ENCODE measurements at places on chromosomes 11 and 22.

GRCh38 chr22:43511276-43511910 is 99.6 kb downstream of the MPPED1 start:
- no peak for DNase-seq

DNA sequence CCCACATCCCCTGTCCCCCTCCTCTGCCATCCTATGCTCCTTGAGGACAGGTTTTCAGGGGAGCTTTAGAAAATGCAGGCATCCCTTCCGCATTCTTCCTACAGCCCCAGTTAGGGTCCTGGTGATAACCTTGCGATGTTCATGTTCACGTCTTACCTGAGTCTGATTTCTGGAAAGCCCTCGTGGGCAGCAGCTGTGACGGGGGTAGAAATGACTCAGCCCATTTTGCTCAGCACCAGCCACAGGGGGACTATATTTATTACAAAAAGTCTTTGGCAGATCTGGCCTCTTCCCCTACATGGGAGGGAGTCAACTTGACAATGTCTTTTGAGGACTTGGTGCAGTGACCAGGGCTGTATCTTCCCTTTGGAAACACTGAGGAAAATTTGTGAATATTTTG is 12.3 kb downstream of the PKNOX2 start:
- no peak for DNase-seq

DNA sequence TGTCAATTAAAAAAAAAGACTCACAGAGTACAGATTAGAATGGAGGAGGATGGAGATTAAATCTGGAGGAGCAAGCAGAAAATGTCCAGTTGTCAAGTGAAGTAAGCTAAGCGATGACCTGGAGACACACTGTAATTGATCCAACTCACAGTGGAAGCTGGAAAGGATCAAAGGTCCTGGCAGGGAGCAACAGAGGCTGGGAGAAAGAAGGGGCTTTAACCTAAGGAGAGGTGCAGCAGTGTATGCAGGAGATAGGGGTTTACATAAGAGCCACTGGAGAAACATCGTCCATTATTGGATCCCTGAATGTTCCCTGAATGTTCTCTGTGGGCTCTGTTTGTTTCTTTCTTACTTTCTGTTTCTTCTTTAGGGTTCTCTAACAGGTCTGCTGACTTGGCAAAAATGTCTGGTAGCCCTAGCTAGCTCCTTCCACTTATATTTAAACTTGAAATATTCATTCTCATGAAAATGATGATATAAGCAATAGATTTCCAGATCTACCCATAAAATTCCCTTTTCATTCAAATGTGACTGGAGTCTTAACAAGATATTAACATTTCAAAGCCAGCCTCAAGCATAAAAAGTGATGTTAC is 30.1 kb upstream of the CAT start:
- DNase-seq = no peak

DNA sequence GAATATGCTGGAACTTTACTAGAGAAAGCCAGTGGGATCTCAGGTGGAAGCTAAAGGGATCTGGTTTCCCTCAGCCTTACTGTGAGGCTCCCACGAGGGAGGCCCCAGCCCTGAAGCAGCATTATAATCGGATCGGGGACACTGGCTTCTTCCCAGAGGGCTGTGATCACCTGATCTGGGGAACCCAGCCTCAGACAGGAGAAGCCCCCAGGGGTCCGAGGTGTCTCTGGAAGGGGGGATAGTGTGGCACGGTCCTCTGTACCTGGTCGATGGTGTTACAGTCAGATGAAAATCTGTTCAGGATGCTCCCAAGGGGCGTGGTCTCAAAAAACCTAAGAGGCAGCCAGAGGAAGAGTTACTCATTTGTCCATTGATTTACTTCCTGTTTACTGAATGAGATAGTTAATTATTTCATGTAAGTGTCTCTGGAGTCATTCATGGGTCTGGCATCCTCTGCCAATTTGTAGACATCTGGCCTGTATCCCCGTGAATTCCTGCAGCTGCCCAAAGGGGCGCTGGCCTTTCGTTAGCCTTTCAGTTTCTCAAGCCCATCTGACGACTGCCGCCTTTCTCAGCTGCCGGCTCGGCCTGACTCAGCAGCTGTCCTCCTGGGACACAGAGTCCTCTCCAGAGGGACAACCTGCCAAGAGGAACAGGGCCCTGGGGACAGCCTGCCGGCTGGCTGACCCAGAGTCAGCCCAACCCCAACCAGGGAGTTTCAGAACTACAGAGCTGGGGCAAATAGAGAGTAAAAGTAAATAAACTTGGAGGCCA is 17.0 kb upstream of the KCNJ11 start:
- DNase-seq = peak; percentile 50

GRCh38 chr22:19184276-19184997 is 5.9 kb upstream of the SLC25A1 start:
- DNase-seq = no peak

DNA sequence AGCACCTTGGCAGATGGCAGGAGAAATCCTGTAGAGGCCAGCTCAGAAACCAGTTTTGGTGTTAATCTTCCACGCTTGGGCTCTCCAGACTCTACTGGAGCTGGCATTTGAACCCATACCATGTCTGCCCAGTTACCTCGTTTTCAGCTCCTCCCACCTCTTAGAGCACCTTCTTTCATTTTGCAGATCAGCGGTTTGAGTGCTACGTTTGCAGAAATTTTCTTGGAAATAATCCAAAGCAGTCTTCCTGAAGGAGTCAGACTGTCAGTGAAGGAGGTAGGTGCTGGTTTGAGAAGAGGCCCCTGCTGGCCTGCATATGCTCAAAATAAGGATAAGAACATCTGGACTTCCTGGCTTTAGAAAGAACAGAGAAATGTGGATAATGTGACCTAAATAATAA is 13.7 kb downstream of the COA4 start:
- no peak for DNase-seq

DNA sequence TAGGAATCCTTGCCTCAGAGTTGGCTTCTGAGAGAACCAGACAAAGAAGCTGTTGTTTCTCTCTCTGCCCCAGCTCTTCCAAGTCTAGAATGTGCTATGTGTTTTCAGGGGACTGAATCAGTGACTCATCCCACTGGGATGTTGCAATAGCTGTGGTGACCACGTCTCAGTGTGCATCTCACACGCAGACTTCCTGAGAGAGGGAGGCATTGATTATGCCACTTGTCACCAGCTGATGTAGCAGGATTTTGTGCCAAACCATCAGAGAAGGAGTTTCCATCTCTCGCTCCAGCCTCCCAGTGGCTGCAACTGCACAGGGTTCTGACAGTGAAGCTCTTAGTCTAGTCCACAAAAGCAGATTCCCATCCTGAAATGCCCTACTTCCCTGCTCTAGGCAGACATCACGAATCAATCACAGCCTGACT is 455.8 kb downstream of the MIAT start:
- DNase-seq = no peak

DNA sequence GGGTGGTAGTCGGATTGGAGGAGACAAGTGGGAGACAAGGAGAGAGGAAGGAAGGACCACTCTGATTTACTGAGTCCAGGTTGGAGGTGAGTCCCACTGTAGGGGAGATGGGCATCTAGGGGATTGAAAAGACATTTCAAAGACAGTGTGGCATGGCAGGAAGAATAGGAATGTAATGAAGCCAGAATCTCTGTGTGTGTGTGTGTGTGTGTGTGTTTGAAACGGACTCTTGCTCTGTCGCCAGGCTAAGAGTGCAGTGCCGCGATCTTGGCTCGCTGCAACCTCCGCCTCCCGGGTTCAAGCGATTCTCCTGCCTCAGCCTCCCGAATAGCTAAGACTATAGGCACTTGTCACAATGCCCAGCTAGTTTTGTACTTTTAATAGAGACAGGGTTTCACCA is 4.2 kb upstream of the CSDC2 start:
- no peak for DNase-seq

- no peak for DNase-seq
Observed at GRCh38 chr11:78390809-78391208, 26.8 kb downstream of the GAB2 start.

DNA sequence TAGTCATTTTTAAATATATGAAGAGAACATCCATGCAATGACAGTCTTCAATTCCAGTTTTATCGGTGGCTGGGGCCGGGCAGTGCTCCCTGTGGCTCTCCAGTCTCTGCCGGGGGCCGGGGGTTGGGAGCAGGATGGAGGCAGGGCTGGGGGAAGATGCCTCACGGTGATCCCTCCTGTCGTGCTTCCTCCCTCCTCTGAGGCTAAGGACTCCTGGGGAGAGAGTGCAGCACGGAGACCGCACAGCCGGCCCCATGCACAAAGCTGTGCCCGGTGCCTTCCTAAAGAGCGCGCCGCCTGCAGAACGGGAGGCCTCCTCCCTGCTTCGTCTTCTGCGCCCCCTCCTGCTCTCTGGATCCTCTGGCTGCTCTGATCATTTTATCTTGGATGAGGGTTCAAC is 20.5 kb downstream of the GAL start:
- peak; percentile 73 for DNase-seq

- DNase-seq = peak; percentile 51
Observed at GRCh38 chr11:111840143-111840542, 31.2 kb downstream of the ALG9 start.

- no peak for DNase-seq
Observed at GRCh38 chr22:50157709-50158375, 12.7 kb upstream of the PANX2 start.

- no peak for DNase-seq
Observed at GRCh38 chr22:32318361-32318760, 39.3 kb upstream of the RFPL3 start.

- no peak for DNase-seq
Observed at GRCh38 chr11:100680070-100680469, 7.0 kb upstream of the ARHGAP42 start.

- no peak for DNase-seq
Observed at GRCh38 chr11:94956963-94957362, 16.4 kb downstream of the CWC15 start.

DNA sequence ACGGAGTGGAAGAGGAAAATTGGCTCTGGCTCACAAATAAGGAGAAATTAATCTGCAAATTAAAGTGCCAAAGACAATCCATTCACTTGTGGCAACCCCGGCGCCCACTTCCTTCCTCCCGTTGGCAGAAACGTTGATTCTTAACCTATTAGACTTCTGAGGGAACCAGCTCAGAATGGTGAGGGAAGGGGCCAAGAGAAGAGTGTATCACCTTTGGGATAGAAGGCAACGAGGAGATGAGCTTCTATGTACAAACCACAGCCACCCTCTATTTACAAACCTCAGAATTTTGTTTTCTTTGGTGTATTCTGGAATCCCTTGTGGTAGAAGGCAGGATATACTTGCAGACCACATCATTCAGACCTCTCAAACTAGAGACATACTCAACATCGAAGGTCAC is 1.1 kb downstream of the MB start:
- no peak for DNase-seq

DNA sequence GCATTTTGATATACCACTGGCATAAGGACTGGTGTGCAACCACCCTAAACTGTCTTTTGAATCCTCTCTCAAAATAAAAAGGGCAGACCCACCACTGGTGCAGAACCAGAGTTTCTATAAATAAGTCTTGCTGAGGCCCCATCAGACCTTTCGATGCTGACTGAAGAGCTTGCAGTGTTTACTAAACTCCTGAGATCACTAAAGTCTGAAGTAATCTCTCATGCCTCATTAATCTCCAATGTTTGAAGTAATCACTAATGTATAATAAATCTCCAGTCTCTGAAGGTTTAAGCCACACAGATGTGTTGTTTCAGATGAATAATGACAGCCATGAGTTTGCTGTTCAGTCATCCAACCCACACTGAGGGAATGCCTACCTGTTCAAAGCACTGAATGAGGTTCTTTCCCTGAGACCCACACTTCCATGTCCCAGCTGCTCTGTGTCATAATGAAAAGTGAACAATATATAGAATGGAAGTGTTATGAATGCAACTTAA is 50.6 kb upstream of the DEUP1 start:
- DNase-seq = no peak
